ENCODE measurements at places on chromosomes 5 and 9.

DNA sequence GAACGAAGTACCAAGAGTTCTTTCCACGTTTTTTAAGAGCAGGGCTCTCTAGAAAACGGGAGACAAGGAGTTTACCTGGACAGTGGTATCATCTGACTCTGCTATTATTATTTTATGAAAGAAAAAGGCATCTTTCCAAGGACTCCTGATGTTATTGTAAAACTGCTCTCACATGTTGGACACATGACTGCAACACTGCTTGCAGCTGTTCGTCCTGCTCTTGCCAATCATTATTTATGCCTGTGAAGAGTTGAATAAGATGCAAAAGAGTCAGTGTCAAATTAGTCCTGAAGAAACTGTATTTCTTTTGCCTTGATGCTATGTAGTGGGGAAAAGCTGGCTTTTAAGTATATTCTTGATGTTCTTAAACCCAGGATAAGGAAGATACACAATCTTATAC is 284.5 kb upstream of the PTGER4 start:
- DNase-seq = no peak

- DNase-seq = no peak
These were observed 138.0 kb upstream of the KCNN2 start for GRCh38 chr5:114223866-114224265.

GRCh38 chr5:21236971-21237427 is 1249.0 kb upstream of the CDH18 start:
- DNase-seq = no peak

DNA sequence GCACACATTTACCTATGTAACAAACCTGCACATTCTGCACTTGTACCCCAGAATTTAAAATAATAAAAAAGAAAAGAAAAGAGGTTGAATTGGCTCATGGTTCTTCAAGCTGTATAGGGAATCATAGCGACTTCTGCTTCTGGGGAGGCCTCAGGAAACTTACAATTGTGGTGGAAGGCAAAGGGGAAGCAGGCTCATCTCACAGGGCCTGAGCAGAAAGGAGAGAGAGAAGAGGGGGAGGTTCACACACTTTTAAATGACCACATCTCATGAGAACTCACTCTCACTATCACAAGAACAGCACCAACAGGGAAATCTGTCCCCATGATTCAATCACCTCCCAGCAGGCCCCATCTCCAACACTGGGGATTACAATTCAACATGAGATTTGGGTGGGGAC is 214.6 kb downstream of the CDK5RAP2 start:
- no peak for DNase-seq

GRCh38 chr5:107466233-107466769 is 204.4 kb downstream of the EFNA5 start:
- DNase-seq = no peak

DNA sequence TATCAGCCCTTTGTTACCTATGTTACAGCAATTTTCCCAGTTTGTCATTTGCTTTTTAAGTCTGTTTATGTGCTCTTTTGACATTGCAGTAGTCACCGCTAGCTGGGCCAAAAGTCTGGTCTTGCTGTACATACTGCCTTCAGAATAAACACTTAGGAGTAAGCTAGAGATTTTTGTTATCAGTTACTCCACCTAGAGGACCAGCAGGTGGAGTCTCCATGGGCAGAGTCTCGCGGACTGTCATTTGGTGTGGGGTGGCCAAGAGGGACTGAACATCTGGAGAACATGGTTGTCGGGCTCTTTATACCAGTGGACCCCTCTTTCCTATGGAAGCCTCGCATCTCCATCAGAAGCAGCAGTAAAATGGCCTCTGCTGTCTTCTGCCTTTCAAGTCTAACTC is 10.8 kb upstream of the MGAT1 start:
- DNase-seq = no peak

DNA sequence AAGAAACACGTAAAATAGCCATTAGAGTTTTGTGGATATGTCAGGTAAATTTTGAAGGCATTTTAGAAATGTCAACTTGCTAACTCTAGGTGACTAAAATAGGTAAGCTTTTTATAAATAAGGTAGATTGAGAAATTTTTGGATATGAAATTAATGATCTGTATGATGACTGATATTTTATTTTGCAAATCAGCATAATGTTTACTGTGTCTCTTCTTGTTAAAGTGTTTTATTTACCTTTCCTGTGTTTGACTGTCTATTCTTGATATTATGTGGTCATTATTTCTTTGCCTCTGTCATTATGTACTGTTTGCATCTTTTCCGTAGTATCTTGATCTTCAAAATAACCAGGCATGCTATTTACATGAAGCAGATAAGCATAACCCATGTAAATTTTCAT is 58.4 kb downstream of the ZCCHC7 start:
- no peak for DNase-seq

- no peak for DNase-seq
These were observed 508.6 kb downstream of the TAF11L14 start for GRCh38 chr5:18142831-18143230.

- no peak for DNase-seq
These were observed 242.1 kb upstream of the DAPK1 start for GRCh38 chr9:87255431-87256155.

DNA sequence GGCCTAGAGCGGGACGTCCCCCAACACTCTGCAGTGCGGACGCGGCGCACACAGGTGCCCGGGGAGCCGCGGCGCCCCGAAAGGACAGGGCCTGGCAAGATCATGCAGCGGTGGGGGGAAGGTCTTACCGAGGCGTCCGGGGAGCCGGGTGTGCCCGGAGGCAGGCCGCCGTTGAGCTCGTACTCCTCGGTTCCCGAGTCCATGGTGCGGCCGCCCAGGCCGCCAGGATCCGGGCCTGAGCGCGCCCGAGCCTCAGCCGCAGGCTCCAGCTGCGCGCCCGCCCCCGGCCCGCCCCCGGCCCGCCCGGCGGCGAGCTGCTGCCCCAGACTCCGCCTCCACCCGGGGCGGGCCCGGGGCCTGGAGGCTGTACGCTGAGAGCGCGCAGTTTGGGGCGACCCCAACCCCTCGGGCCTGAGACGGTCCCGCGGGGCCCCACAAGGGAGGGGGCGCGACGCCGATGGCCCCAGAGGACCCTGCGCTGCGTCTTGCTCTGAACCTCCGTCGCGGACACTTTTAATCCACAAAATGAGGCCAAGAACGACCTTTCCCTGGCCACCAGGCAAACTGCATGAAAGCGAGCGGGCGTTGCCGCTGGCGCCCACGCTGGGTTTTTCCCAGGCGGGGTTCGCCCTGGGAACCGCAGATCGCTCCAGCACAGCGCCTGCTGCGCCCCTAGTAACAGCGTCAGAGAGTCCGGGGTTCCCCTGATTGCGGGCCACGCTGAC is at the start of gene NINJ1:
Gene NINJ1 (minus strand): TSS at position 237 of the 725 bp plus-strand sequence. CDS start 34 bp downstream, at position 203.
- DNase-seq = peak; percentile 82

GRCh38 chr5:84253946-84254345 is 130.7 kb downstream of the EDIL3 start:
- no peak for DNase-seq

GRCh38 chr5:55771175-55771655 is 33.4 kb downstream of the DDX4 start:
- DNase-seq = no peak

DNA sequence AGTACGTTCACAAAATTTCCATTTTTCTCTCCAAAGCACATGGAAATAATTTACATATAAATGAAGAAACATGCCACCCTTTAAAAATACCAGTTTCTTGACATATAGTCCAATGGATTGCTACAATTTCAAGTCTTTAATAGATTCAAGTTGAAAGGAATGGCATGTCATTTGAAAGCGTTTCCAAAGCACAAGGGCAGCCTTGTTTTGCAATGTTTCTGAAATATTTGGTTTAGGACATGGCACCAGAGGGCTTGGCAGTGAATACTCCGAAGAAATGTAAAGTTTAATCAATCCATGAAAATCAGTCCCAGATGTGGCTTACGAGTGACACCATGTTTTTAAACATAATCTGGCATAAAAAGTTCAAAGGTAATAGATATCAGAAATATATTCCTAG is 333.7 kb downstream of the PDE4D start:
- no peak for DNase-seq

- DNase-seq = no peak
These were observed 452.3 kb upstream of the RORB start for GRCh38 chr9:74044844-74045243.

GRCh38 chr5:143474616-143475015 is 71.1 kb upstream of the NR3C1 start:
- no peak for DNase-seq

DNA sequence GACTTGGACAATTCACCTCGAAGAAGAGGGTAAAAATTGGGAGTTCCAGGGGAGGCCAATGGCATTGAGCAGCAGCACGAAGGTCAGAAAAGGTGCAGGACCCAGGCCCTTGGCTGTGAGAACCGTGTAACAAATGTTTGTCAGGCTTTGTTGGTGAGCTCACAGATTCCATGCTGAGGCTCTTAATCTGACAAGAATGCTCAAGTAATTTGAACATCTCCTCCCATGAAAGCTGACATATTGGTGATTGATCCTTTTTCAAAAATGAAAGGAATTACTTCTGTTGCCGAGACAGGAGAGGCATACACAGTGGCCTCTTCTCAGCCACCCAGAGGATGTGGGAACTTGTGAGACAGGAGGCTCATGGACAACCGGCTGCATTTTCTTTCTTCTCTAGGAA is 11.6 kb downstream of the RAI14 start:
- no peak for DNase-seq

DNA sequence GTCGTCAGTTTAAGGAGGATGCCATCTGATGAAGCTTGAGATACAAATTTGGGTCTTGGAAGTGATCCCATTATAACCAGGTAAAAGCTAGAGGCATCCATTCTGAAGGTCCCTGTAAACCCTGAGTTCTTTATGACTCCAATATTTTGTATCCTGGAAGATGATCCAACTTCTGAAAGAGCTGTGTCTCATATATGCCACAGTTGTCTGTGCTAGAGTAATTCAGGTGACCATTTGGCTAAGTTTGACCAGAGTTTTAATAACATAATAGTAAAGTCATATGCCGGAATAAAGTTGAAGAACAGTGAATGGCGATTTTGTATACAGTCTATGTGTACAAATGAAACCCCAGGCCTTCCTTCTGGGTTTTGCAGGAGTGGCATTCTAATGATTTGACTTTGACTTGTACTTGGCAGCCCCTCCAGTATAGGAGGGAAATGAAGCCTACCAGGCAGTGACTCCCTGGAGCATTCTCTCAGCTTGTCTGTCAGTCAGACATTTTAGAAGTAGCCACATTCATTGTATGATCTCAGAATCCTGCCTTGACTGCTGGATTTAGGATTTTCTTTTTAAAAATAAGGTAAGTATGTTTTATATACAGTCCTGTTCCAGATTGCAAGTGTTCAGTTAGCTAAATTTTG is 39.6 kb downstream of the ENTREP1 start:
- no peak for DNase-seq

DNA sequence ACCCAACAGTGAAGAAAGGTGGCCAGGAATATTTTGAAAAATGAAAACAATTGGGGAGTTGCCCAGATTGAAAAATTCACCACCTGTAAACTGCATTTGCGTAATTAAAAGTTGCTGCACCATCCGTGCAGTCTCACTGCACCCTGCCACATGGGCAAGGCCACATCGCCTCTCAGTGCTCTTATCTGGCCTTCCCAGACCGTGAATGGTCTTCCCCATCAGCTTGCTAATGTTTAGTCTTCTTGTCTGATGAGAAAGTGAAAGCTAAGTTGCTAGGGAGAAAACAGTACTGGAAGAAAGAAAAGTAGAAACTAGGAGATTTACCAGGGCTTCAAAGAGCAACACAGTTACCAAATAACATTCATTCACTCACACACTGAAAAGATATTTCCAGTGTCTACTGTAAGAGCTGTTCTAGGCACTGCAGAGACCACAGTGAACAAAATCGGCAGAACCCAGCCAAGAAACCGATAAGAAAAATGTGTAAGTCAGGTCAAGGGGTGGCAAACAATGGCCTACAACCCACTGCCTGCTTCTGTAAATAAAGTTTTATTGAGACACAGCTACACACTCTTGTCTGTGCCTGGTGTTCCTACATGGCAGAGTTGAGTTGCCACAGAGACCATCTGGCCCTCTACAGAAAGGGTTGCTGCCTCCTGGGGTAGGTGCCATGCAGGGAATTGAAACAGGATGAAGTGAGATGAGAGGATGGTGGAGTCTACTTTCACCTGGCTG is 51.2 kb upstream of the CTSL start:
- DNase-seq = no peak

DNA sequence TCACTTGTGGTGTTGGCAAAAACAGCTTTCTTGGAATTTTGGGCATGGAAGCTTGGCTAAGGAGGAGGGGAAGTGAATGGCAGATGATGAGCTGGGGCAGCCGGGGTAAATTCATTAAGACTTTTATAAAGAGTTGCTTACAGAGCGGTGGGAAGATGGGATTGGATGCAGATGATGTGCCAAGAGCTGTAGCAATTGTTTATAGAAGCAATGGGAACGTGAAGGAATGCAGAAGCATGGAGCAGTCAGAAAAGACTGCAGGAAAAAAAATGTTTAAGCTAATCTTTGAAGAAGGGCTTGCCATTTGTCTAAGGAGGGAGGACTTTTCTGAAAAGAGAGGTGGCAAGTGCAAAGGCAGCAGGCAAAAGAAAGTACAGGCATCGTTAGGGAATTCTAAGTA is 86.6 kb upstream of the SHISAL2B start:
- no peak for DNase-seq

- DNase-seq = no peak
These were observed 10.9 kb downstream of the EXOC3 start for GRCh38 chr5:453725-454481.

DNA sequence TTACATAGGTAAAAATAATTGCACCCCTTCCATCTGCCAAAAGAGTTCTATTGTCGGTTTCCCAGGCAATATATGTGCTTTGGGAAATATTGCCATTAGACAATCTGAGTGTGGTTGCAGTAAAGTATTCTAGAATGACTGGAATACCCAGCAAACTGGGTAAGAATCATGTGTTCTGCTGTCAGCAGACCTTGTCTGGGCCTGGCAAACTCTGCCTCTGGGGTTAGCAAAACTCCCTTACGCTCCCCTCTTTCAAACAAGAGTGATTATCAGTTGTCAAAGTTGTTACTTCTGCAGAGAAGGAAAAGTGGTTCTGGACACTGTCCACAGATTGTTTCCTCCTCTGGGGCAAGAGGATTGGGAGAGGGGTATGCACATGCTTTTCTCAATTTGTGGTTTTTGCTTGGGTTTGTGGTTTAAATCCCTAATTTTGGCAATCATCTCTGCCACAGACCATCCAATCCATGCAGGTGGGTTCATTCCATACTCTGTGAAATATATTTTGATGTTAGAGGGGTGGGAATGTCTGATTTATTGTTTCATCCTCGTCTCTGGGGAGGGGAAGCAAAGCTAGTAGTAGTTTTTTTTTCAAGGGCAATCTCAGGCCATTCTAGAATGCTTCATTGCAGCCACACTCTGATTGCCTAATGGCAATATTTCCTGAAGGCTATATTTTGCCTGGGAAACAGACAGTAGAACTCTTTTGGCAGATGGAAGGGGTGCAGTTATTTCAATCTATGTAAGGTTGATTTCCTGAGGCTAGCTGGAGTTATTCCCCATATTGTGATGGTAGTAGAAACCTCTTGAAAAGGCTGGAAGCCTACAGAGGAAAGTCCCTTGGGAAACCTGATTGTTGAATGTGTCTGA is 24.0 kb upstream of the TNFSF15 start:
- DNase-seq = no peak

- DNase-seq = no peak
These were observed 17.7 kb downstream of the TMEM252 start for GRCh38 chr9:68522954-68523353.

All from activated T-cell treated with anti-CD3 and anti-CD28 coated beads for 24 hours (primary cell).